Stimulated activated CD4-positive, alpha-beta T cell treated with anti-CD3 and anti-CD28 coated beads, TNF-alpha, amount 100 ng/mL, for 24 hours (primary cell): ENCODE measurements at places on chromosomes 6 and 20.

GRCh38 chr6:55826941-55827340 lies 48.4 kb downstream of the BMP5 start:
- no peak for DNase-seq

- no peak for DNase-seq
Observed at GRCh38 chr20:57891014-57891413, 181.2 kb upstream of the PMEPA1 start.

DNA sequence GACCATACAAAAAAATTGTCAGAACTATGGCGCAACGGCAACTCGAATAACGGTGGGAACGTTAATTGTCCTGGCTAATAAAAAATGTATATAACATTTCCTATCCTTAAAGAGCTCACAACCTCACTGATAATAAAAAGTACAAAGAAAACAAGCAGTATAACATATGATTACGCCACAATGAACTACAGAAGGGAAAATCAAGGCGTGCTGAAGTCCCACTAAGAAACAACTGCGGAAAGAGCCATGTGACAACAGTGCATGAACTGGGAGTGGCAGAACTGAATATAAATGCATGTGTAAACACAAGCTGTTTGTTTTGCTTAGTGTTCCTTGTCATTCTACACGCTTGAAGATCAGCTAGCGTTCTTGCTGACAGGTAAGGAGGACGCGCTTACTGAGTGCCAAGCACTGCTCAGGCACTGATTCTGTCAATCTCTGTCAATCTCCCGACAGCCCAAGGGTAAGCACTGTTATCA lies 466 bp upstream of the PSMB1 start:
- DNase-seq: no peak

- DNase-seq: no peak
Observed at GRCh38 chr6:24451581-24452388, 37.6 kb downstream of the GPLD1 start.

GRCh38 chr6:83047065-83047754 lies 18.4 kb downstream of the UBE3D start:
- DNase-seq: no peak

- DNase-seq: no peak
Observed at GRCh38 chr20:44050327-44050726, 135.7 kb downstream of the TOX2 start.

DNA sequence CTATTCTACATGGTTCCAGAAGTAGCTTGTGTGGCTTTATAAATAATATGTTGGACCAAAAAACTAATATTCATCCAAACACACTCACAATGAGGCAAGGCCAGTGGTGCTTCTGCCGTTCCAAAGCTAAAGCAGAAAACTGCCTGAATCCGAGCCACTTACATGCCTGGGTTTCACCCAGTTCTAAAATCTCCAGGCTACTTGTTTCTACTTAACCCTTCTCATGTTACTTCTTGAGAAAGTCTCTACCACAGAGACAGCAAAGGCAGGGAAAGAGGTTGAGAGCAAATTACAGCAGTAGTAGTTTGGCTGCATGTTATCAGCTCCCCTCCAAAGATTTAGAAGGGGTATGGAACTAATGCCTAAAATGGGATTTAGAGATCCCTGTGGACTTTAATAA lies 62.0 kb downstream of the FAXC start:
- no peak for DNase-seq

DNA sequence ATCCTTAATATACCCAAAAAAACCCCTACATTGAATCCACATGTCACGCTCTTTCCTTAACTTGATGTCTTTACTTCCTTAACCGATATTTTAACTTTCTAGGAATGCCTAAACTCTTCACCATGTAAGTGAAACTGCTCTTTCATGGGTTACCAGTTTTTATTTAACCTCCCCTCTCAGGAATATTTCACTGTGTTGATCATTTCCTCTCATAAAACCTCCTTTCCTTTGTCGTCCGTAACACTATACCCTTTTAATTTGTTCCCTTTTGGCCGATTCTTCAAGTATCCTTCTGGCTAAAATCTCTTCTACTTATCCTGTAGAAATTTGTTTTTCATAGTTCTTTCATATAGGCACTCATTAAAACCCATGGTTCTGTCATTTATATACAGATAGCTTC lies 24.6 kb downstream of the SYCP2 start:
- no peak for DNase-seq

DNA sequence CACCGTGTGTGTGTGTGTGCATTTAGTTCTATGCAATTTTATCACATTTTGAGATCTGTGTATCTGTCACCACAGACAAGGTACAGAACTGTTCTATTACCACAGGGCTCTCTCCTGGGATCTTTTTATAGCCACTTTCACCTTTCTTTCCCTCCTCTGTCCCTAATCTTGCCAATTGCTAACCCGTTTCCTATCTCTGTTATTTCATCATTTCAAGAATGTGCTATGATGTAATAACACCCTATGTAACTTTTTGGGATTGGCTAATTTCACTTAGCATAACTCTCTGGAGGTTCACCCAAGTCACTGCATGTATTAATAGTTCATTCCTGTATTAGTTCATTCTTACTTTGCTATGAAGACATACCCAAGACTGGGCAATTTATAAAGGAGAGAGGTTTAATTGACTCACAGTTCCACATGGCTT lies 657.7 kb downstream of the QKI start:
- DNase-seq: no peak

DNA sequence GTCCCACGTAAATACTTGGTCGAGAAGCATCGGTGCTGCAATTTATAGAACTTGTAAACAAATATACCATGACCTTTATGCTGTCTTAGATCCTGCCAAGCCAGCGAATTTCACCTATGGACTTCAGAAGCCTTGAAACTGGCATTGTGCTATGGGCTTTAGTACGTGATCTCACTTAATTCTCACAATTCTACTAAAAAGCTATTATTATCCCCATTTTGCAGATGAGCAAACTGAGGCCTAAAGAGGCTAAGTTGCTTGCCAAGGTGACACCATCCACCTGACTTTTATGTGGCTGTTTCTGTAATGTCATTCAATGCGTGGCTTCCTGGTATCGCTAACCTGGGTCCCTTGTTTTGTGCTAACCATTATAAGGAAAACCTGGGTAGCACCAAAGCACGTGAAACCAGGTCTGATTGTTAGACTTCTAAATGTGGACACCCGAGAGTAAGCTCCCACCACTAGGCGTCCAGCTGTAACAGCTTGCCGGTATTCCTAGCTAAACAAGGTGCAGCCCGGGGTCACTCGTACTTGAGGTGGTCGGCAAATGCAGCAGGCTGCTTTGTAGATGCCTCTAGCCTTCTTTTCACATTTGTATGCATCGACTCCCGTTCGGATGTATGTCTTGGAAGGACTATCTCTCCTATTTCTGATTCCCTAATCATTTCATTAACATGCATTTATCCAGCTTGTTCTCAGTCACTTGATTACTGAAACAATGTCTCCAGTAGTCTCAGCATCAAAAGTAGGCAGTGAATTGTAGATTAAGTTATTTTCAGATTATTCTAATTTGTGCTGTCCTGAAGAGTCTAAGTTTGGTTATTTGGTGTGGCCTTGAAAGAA lies 1.1 kb downstream of the SYNJ2 start:
- DNase-seq: no peak

GRCh38 chr20:24497851-24498250 lies 28.4 kb downstream of the SYNDIG1 start:
- no peak for DNase-seq

- DNase-seq: no peak
Observed at GRCh38 chr6:56625356-56625755, 17.3 kb downstream of the DST start.

DNA sequence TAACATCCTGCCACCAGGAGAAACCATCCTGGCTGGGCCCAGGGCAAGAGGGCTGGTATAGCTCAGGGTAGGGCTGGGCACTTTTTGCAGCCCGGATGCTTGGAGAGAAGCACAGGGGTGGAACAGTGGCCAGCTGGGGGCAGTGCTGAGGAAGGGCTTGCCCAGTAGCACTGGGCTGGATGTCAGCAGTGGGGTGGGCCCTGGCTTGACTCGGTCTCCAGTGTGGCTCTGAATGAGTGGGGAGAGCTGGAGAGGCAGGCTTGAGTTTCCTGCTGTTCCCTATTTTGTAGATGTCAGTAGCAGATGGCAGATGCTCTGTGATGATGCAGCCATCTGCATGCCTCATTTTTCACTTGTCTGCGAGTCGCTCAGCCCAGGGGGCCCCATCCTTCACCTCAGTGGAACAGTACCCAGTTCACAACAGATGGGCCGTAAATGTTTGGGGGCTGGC lies 56.3 kb upstream of the TULP1 start:
- DNase-seq: peak; percentile 37
